GM18507 (cell line): ENCODE measurements at places on chromosomes 3 and 15.

DNA sequence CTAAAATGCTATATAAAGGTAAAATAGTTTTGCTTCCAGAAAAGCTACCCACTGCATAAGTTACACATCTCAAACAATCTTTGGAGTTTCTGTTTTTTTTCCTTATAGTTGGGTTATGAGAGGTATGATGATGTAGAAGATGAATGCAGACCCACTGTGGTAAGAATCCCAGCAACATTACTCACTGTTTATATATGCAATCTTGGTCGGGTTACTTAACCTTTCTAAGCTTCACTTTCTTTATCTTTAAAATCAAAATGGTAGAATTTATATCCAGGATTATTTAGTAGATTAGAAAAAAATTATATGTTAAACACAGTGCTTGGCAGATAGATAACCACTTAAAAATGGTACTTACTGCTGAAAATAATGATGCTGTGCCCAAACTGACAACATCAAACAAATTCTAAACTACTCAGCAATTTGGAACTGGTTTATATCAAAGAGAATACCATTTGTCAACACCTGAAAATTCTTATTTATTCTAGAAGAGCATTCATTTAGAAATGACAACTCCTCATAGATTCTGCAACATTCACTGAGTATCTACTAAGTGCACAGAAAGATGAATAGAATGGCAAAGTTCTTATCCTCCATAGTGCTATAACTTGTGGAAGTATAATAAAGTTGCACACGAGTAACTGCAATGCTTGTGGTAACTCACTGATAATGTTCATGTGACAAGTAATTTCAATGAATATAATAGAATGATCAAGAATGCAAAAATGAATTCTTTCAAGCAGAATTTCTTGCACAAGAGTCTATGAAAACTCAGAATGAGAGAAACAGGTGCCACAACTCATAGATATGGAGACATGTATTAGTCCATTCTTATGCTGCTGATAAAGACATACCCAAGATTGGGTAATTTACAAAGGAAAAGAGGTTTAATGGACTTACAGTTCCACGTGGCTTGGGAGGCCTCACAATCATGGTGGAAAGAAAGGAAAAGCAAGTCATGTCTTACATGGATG, 129.0 kb upstream of the SLC7A14 start:
- DNase-seq = no peak

GRCh38 chr3:118577055-118577777, 457.4 kb downstream of the IGSF11 start:
- DNase-seq = no peak

GRCh38 chr15:90001683-90002427, 731 bp downstream of the ZNF710 start:
- DNase-seq = peak; percentile 66

- no peak for DNase-seq
These were observed 21.0 kb downstream of the SEC61A1 start for GRCh38 chr3:128073185-128073725.

- DNase-seq = no peak
These were observed 331 bp downstream of the RNU6-1 start for GRCh38 chr15:67839499-67839928.
